ENCODE measurements at places on chromosomes 3 and 15.

GRCh38 chr3:69058180-69058946, 6.2 kb upstream of the TMF1 start:
- no peaks in the 10 kb centered on the region for H3K27me3 ChIP-seq
- DNase-seq = no peak
- H3K4me3 ChIP-seq = no peak overlapping the region
- H3K27ac ChIP-seq = no peak overlapping the region

- H3K4me1 ChIP-seq = peaks cover 12% of the 10 kb centered on the region
- no peaks in the 10 kb centered on the region for H3K27me3 ChIP-seq
- no peaks in the 10 kb centered on the region for H3K36me3 ChIP-seq
- H3K27ac ChIP-seq = no peak overlapping the region
Measured at GRCh38 chr3:169596126-169596525, 67.4 kb downstream of the MECOM start.

DNA sequence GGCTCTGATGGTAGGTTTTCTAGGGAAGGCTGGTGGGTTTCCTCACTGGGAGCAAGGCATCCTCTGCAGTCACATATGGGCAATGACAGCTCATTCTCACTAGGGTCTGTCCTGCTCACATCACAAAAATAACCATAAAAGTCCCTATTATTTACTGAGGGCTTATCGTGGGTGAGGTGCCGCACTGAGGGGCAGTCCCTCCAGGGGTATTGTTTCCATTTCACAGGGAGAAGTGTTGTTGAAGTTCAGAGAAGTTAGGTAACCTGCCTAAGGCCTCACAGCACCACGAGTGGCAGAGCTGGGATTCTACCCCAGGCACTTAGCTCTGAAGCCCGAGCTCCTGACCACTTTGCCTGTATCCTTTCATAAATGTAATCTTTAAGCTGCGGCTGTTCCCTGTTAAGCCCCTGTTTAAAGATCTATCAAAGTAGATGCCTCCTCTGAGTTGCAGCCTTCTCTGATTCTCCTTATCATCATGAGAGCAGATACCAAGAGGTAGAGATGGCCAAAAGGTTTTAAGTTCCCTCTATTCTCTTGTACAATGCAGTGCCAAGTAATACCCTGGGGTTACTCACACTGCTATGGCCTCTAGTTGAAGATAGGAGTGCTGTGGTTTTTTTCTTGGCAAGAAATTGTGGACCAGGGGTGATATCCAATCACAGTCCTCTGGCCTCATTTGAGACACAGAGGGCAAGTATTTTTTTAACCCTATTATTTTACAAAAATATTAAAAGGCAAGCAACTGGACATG, 107.0 kb downstream of the RPLP1 start:
- H3K27me3 ChIP-seq = no peaks in the 10 kb centered on the region
- no peak overlapping the region for H3K27ac ChIP-seq
- DNase-seq = no peak
- no peaks in the 10 kb centered on the region for H3K36me3 ChIP-seq

- H3K4me1 ChIP-seq = no peaks in the 10 kb centered on the region
- no peak for DNase-seq
- H3K36me3 ChIP-seq = no peaks in the 10 kb centered on the region
- H3K4me3 ChIP-seq = no peak overlapping the region
Measured at GRCh38 chr3:152760591-152760990, 74.3 kb upstream of the P2RY1 start.

- peaks cover 28% of the 10 kb centered on the region for H3K27me3 ChIP-seq
- no peak overlapping the region for H3K4me3 ChIP-seq
- peak overlapping the region; percentile 73 for H3K27ac ChIP-seq
- peaks cover 18% of the 10 kb centered on the region for H3K4me1 ChIP-seq
- H3K36me3 ChIP-seq = no peaks in the 10 kb centered on the region
Measured at GRCh38 chr15:99963096-99963825, 230.0 kb upstream of the LYSMD4 start.

DNA sequence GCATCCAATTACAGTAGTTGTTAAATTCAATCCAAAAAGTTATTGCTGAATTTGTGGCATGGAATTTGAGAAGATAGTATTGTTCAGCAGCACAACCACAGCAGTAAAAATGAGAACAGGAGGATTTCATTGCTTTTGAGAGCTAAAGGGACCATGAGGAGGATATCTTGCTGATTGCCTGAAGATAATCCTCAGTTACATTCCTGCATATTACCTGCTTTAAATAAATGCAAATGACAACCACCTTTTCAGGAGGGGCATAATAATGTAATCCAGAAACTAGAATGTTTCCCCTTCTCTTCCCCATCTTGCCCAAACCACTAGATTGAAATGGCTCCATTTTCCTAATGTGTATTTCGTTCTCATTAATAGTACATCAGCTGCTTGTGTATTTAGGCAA, 35.2 kb upstream of the SLC2A2 start:
- no peak for DNase-seq
- no peak overlapping the region for H3K4me3 ChIP-seq
- H3K27ac ChIP-seq = peak overlapping the region; percentile 47
- H3K27me3 ChIP-seq = no peaks in the 10 kb centered on the region
- H3K4me1 ChIP-seq = no peaks in the 10 kb centered on the region

DNA sequence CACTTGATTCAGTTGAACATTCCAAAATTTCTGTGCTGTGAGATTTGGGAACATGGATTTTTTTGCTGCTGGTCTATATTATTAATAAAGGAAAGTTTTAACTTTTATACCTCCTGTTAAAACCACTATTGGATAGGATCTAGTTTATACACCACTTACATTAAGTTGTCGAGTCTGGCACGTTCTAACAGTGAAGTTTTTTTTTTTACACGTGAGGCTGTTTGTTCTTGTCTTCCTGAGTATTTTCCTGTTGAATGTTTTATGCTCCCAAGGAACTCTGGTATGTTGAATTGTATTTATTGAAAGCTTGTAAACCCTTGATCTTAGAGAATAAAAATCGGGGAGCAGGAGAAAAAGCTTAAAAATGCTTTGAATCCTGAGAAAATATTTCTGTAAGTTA, 338.8 kb downstream of the RBMS3 start:
- no peak for DNase-seq
- no peaks in the 10 kb centered on the region for H3K4me1 ChIP-seq
- H3K27ac ChIP-seq = no peak overlapping the region
- no peaks in the 10 kb centered on the region for H3K27me3 ChIP-seq

DNA sequence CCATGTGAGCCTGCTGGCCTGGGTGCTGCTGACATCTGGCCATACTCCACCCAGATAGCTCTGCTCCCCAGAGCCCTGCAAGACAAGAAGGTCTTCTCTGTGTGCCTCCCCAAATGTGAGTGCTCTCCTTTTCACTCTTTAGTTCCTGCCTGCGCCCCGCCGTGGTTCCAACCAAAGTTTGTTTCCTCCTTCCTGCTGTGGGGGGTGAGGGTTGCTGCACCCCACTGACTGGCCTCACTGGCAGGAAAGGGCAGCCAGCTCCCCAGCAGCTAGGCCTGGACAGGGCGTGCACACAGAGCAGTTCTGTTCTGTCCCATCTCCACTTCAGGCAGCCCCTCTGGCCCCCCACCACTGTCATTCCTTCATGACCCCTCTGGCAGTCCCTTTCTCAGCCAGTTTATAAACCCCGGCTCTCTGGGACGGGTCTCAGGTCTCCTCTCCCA, 5.4 kb upstream of the CCDC174 start:
- H3K27me3 ChIP-seq = peaks cover 53% of the 10 kb centered on the region
- no peak overlapping the region for H3K27ac ChIP-seq
- DNase-seq = no peak
- no peak overlapping the region for H3K4me3 ChIP-seq
- peaks cover 12% of the 10 kb centered on the region for H3K4me1 ChIP-seq
- no peaks in the 10 kb centered on the region for H3K36me3 ChIP-seq

DNA sequence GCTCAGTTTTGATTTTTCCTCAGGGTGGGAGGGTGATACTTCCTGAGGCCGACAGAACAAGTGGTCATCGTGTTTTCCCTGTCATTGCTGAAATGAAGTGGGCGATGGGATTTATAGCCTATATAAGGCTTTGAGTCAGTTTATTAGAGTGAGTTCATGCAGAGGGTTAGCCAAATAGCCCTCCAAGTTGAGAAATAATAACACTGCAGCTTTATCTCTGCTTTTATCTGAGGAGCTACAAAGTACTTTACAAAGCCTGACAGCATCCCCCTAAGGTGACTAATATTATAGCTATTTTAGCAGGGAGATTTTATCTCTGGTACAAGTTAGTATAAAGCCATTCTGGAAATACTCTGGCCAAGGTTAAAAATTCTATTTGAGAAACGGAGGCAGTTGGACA, 389.6 kb downstream of the MFSD1 start:
- H3K27me3 ChIP-seq = no peaks in the 10 kb centered on the region
- no peak overlapping the region for H3K4me3 ChIP-seq
- no peaks in the 10 kb centered on the region for H3K36me3 ChIP-seq
- H3K27ac ChIP-seq = no peak overlapping the region
- H3K4me1 ChIP-seq = no peaks in the 10 kb centered on the region

DNA sequence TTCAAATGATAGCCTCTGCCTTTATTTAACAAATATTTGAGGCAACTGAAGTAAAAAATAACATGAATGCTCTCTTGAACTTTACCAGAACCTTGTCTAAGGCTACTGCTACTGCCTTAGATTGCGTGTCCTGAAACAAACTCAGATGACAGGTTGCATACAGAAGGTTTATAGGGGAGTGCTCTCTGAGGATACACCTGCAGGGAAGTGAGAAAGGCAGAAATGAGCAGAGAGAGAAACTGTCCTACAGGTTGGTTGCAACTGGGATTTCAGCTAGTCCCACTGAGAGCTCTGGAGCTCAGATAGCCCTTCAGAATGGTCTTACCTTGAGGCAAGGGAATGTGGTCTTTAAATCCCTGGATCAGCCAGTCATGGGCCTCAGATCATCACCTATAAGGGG, 165.5 kb downstream of the IL5RA start:
- H3K4me3 ChIP-seq = no peak overlapping the region
- no peaks in the 10 kb centered on the region for H3K36me3 ChIP-seq
- H3K27ac ChIP-seq = no peak overlapping the region
- H3K27me3 ChIP-seq = peaks cover 7% of the 10 kb centered on the region

DNA sequence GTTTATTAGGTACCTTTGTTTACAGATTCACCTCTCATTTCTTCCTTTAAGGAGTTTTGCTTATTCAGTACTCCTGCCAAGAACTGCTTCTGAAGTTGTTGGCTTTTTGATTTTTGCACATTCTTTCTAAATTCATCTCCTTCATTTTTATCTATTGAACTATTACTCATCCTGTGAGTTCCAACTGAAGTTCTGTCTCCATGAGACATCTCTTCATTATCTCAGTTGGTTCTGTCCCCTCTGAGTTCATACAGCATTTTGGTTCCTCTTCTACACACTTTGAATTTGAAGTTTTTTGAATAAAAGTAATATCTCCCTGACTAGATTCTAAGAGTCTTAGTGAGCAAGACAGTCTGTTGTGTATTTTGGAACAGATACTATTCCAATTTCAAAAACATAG, 299.7 kb downstream of the OTOL1 start:
- H3K27ac ChIP-seq = no peak overlapping the region
- H3K4me3 ChIP-seq = no peak overlapping the region
- no peak for DNase-seq
- H3K36me3 ChIP-seq = no peaks in the 10 kb centered on the region
- no peaks in the 10 kb centered on the region for H3K4me1 ChIP-seq

- peaks cover 30% of the 10 kb centered on the region for H3K4me1 ChIP-seq
- H3K4me3 ChIP-seq = no peak overlapping the region
- no peak for DNase-seq
- peaks cover 14% of the 10 kb centered on the region for H3K27me3 ChIP-seq
Measured at GRCh38 chr15:88838667-88839066, 35.4 kb downstream of the ACAN start.

- no peaks in the 10 kb centered on the region for H3K36me3 ChIP-seq
- H3K27ac ChIP-seq = no peak overlapping the region
- no peak overlapping the region for H3K4me3 ChIP-seq
- H3K4me1 ChIP-seq = peaks cover 10% of the 10 kb centered on the region
Measured at GRCh38 chr3:171744158-171744741, 66.0 kb downstream of the PLD1 start.

- peaks cover 11% of the 10 kb centered on the region for H3K27me3 ChIP-seq
- peak overlapping the region; percentile 69 for H3K27ac ChIP-seq
- peak overlapping the region; percentile 99 for H3K4me3 ChIP-seq
Measured at GRCh38 chr3:160562952-160563351, 2.4 kb downstream of the KPNA4 start.

DNA sequence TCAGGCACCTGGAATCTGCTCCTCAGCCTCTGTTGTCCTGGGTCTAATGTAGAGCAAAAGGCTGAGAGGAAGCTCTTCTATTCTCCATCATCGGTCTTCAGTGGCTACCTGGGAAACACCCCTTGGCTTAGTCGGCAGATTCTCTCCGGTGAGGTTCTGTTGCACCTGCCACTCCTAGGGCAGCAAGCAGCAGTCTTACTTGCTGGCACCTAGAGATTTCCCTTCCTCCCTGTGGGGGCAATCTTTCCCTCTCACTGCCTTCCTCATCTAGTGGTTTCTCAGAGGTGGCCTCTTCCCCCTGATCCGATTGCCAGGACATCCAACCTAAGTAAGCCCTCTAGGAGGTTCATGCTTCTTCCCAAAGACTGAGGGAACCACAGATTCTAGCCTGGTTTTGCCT, 60.8 kb downstream of the PLS1 start:
- H3K4me1 ChIP-seq = no peaks in the 10 kb centered on the region
- no peak for DNase-seq
- peaks cover 3% of the 10 kb centered on the region for H3K27me3 ChIP-seq
- no peaks in the 10 kb centered on the region for H3K36me3 ChIP-seq
- H3K4me3 ChIP-seq = no peak overlapping the region

DNA sequence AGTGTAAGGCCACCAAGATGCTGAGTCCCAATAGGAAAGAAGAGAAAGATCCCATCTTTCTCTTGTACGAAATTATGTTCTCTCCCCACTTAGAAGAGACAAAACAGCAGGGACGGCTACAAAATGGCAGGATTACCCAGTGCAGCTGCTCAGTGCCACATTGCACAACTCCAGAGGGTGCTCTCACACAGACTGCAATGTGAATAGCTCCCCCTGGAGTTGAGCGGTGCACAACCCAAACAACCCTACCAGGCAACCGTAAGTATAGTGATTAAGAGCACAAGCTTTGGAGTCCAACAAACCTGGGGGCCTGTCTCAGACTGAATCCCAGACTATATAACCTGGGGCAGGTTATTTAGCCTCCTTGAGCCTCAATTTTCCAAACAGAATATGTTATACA, 3.1 kb upstream of the BHLHE40 start:
- no peak overlapping the region for H3K4me3 ChIP-seq
- no peak for DNase-seq
- no peaks in the 10 kb centered on the region for H3K36me3 ChIP-seq
- H3K4me1 ChIP-seq = peaks cover 43% of the 10 kb centered on the region
- peaks cover 13% of the 10 kb centered on the region for H3K27me3 ChIP-seq
- no peak overlapping the region for H3K27ac ChIP-seq

- H3K4me3 ChIP-seq = no peak overlapping the region
- peaks cover 8% of the 10 kb centered on the region for H3K36me3 ChIP-seq
- DNase-seq = no peak
- H3K27me3 ChIP-seq = peaks cover 6% of the 10 kb centered on the region
- H3K4me1 ChIP-seq = peaks cover 37% of the 10 kb centered on the region
Measured at GRCh38 chr3:149620291-149621020, 37.4 kb downstream of the WWTR1 start.

DNA sequence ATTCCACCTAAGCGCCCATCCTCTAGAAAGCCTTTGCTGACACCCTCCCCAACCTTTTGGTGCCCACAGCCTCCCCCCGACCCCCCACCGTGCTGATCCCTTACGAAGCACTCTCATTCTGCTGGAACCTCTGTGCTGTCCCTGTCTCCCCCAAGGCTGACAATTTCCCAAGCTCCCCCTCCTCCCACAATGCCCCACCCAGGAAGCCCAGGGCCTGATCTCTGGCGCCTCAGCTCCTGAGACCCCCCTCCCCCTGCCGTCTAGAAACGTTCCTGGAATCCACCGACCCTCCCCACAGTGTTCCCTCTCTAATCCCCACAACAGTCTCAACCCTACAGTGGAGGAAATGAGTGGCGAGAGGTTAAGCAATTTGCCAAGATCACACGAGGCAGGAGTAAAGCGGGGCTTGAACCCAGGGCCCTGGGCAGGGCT, 18.3 kb downstream of the MYL3 start:
- H3K4me3 ChIP-seq = peak overlapping the region; percentile 49
- peaks cover 36% of the 10 kb centered on the region for H3K4me1 ChIP-seq
- peaks cover 23% of the 10 kb centered on the region for H3K36me3 ChIP-seq
- no peaks in the 10 kb centered on the region for H3K27me3 ChIP-seq
